Lung (tissue), 17 donors: ENCODE measurements at places on chromosomes 16 and 17. TPM values are rescaled to one million over a fixed set of nuclear protein-coding genes. Genes with fewer than 3 reads are reported as not detected.

PRAC1 gene
- not detected for total RNA-seq

KATNB1 gene
- total RNA-seq = 14.9 TPM

RGS9 gene
- 10.6 TPM for total RNA-seq

ABI3 gene
- 6.9 TPM for total RNA-seq

CTRB2 gene
- not detected for total RNA-seq

GPT2 gene
- 8.3 TPM for total RNA-seq

IRF8 gene
- 36.2 TPM for total RNA-seq

MYL4 gene
- 0.49 TPM for total RNA-seq

C1QTNF1 gene
- total RNA-seq = 35.7 TPM

G6PC1 gene
- total RNA-seq = not detected

PKD1 gene
- 82.9 TPM for total RNA-seq

ZG16 gene
- not detected for total RNA-seq

KRTAP9-3 gene
- not detected for total RNA-seq

SCGB1C2 gene
- not detected for total RNA-seq

CDH8 gene
- 0.55 TPM for total RNA-seq

KRTAP2-2 gene
- total RNA-seq = not detected

GRAPL gene
- total RNA-seq = 3.9 TPM

ITGAL gene
- total RNA-seq = 14.4 TPM

CCL1 gene
- total RNA-seq = not detected

NXPH3 gene
- 1.7 TPM for total RNA-seq

SPATA32 gene
- not detected for total RNA-seq

UMOD gene
- not detected for total RNA-seq

PRSS27 gene
- total RNA-seq = 2.4 TPM
